ENCODE measurements at places on chromosomes 13 and 19.

- DNase-seq = no peak
These were observed 67.1 kb downstream of the WASF3 start for GRCh38 chr13:26624572-26624971.

DNA sequence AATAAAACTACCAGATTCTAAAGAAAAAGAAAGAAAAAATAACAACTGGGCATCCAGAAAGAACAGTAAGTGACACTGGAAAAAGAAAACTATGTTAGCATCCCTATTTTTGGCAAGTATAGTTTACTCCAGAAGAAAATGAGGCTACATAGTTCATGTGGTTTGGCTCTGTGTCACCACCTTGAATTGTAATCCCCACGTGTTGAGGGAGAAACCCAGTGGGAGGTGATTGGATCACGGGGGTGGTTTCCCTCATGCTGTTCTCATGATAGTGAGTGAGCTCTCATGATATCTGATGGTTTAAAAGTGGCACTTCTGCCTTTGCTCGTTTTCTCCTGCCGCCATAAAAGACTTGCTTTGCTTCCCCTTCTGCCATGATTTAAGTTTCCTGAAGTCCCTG, 76.9 kb downstream of the ITGBL1 start:
- no peak for DNase-seq

GRCh38 chr13:30354493-30355383, 47.4 kb upstream of the KATNAL1 start:
- no peak for DNase-seq

DNA sequence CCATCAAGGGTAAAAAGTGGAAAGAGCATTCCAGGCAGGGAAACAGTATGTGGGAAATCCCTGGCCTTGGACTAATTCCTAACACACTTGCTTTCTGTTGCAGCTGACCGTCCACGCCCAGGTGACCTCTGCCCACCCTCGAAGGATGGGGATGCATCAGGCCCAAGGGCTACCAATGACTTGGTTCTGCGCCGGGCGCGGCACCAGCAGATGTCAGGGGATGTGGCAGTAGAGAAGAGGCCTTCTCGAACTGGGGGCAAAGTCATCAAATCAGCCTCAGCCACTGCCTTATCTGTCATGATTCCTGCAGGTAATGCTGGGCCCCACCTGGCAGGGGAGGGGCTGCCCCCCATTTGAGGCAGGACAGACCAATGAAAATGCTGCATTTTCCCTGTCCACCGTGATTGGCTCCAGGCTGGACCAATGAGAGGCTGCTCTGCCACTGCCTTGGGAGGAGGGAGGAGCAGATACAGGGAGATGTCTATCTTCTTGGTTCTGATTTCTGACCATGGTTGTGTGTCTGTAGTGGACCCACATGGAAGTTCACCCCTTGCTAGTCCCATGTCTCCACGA, 12.6 kb downstream of the DNASE2 start:
- DNase-seq = no peak

- no peak for DNase-seq
These were observed 15.1 kb downstream of the PRAM1 start for GRCh38 chr19:8487137-8487851.

DNA sequence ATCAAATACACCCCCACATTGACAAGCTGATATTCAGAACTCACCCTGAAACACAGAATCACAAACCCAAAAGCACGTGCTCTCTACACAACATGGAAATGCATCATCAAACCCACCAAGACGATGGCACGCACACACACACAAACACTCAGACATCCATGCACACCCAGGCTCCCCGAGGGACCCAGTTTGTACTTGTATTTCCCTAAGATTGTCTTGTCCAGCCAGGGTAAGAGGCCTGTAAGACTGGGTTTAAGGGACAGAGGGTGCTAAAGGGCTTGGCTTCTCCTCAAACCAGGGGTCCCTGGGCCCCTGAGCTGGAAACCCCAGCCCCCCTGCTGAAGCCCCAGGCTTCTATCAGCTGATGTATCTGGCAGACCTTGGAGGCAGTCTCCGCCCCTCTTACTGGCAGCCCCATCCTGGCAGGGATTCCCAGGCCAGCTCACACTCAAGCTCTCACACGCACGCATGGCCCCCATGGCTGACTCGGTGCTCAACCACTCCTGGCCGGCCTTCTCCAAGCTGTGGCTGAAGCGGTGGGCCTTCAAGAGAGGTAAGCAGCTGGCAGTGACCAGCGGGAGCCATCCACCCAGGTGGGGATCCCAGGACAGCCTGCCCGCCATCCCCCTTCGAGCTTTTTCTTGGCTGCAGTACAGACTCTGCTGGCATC, 6.5 kb downstream of the ARHGEF18 start:
- DNase-seq = no peak
